ENCODE measurements at places on chromosomes 12 and 14.

- DNase-seq: no peak
Observed at GRCh38 chr12:848882-849527, 96.6 kb downstream of the WNK1 start.

DNA sequence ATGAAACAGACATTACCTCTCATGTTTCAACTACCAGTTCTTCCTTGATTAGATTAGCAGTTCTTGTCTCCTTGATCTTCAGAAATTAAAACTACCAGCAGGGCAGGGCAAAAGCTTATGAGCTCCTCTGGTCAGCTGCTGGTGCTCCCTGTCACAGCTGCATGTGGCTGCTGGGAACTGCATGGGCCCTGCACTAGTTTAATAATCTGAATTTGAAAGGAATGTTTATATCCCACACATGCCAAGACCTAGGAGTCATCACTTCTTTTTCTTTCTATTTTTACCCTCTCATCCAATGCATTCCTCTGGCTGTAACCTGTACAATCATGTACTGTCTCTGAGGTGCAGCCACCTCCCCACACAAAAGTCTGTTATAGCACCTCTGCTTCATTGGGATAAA, 73.9 kb downstream of the ARMH4 start:
- no peak for DNase-seq

GRCh38 chr14:59160506-59160905, 28.0 kb upstream of the DAAM1 start:
- no peak for DNase-seq

GRCh38 chr12:49854976-49855375, 12.1 kb upstream of the BCDIN3D start:
- no peak for DNase-seq

DNA sequence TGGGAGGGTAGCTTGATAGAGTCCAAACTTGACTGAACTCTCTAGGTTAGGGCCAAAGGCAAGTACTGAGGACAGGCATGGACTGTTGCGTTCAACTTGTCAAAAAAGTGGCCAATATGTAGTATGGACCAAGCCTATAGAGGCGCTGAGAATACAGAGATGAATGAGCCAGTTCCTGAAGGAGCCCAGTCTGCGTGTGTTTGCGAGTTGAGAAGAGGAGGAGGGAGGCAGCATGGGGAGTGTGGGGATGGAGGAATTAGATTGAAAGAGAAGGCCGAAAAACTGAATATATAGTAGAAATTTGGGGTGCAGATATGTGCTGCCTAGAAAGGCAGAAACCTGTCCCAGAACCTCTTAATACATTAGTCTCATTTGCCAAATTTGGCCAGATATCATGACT, 412.4 kb downstream of the PCNX1 start:
- DNase-seq: no peak

DNA sequence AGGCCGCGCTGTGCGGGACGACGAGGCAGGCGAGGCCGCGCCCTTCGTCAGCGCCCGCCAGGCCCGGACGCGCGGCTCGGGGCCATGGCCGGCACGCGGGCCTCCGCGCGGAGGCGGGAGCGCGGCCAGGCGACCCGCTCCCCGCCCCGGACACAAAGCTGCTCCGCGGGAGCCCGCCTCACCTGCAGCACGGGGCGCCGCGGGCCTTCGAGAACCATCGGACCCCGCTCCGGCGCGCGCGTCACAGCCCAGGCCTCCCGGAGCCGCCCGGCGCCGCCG, 342 bp downstream of the DICER1 start:
- DNase-seq: no peak

GRCh38 chr14:40218282-40218941, 786.2 kb upstream of the FBXO33 start:
- no peak for DNase-seq

- DNase-seq: no peak
Observed at GRCh38 chr12:59372956-59373355, 222.9 kb upstream of the SLC16A7 start.

- no peak for DNase-seq
Observed at GRCh38 chr12:77578466-77579220, 252.1 kb upstream of the NAV3 start.

GRCh38 chr12:24307716-24308335, 358.4 kb upstream of the SOX5 start:
- DNase-seq: no peak

DNA sequence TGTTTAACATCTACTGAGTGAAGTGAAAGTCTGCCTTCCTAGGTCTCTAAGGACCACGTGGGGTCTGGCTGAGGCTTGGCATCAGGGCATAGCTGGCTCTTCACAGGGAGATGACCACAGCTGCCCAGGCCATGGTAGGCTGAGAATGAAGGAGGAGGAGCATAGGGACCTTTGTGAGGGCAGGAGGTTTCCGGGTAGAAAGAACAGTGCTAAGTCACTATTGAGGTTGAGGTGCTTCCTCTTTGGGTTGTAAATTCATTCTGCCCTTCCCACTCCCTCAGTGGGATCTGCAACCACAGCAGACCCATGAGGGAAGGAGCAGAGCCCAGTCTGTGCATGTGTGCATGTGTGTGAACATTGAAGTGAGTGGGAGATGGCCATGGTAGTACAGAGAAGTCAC, 909.6 kb downstream of the VRK1 start:
- DNase-seq: no peak

GRCh38 chr12:100608776-100609175, 35.3 kb downstream of the GAS2L3 start:
- no peak for DNase-seq

DNA sequence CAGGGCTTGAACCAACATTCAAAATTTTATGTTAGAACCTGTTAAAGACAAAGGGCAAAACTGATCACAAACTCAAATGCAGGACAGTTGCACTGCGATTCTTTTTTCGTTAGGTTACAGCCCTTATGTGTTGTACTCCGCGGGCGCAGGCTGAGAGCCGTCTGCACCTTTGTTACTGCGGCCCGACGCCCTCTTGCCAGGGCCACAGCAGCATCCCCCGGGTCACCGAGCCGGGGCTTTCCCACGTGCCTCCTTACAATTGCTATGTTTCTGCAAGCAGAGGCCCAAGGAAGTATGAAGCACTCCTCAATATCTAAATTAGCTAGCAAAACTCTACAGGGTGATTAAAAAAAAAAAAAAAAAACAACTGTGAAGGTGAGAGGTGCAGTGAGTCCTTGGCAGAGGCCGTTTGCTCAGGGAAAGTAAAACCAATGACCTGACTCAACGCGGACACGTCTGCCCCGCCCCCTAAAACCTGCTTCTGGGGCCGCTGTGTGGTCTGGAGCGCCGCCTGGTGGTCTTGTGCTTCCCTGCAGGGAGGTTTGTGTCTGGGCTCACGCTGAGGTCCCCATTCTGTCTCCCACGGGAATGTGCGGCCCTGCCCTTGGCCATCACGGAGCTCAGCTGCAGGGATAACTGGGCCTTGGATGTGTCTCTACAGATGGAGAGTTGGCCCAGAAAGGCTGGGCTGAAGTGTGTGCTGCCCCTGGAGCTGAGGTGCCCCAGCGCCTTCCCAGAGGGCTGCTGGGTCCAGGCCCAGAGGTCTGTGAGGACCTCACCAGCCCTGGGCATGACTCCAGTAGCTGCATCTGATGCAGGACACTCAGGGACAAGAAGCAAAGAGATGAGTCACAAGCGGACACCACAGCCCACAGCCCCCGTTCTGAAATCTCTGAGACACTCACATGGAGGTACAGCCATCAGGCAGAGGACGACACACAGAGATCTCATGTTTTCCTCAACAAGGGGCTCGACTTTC, 418.5 kb downstream of the TMEM121 start:
- no peak for DNase-seq

DNA sequence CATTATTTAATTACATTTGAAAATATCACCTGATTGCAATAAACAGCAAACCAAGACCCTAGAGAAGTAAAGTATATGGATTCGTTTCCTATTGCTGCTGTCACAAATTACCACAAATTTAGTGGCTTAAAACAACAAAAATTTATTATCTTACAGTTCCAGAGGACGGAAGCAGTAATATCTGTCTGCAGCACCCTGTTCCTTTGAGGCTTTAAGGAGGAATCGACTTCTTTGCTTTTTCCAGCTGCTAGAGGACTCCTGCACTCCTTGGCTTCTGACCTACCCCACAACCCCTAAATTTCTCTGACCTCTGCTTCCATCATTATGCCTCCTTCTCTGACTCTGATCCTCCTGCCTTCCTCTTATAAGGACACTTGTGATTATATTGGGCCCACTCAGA, 23.8 kb upstream of the PPM1A start:
- no peak for DNase-seq

DNA sequence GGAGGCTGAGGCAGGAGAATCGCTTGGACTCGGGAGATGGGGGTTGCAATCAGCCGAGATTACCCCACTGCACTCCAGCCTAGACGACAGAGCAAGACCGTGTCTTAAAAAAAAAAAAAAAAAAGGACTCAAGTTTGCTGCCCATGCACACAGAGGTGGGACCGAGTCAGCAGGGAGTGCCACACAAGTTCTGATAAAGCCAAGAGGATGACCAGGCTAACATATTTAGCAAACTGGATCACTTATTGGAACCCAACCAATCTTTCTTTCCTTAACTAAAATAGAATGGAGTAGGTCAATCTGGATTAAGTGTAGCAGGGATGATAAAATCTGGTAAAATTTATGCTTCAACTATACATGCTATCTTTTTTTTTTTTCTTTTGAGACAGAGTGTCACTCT, 190.4 kb upstream of the FOXN3 start:
- no peak for DNase-seq

DNA sequence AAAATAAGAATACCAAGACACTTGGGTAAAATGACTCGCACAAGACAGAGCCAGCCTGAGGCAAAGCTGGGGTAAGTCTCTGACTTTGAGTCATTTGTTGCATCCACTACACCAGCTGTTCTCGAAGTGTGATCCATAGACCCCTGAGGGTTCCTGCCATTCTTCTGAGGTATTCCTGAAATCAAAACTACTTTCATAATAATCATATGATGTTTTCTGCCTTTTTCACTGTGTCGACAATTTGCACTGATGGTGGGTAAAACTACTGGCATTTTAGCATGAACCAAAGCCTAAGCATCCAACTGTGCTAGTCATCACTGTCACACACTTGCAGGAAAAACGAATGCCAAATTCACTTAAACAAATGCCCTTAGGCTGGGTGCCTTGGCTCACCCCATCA, 135.5 kb upstream of the FUT8 start:
- DNase-seq: no peak

DNA sequence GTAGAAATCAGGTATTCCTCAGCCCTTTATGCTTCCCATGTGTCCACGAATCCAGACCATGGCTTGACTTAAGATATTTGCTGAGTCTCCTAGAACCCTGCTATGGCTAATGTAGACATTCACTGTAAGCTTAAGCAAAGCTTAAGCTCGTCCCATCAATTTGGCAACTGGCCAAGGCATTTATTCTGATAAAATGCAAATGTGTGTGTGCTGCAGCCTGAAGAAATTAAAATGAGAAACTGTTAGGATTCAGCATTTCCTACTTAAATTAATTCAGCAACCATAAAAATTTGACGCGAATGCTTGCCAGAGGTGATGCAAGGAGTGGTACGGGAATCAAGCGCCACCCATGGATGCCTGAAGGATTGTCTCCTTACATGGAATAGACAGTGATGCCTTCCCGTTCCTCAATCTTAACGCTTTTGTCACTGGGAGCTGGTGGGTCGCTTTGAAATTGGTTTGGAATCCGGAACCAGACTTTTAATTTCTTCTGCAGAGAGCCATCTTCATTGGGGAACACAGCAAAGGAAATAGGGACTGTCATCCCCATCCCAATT, 13.2 kb downstream of the HEBP1 start:
- no peak for DNase-seq

DNA sequence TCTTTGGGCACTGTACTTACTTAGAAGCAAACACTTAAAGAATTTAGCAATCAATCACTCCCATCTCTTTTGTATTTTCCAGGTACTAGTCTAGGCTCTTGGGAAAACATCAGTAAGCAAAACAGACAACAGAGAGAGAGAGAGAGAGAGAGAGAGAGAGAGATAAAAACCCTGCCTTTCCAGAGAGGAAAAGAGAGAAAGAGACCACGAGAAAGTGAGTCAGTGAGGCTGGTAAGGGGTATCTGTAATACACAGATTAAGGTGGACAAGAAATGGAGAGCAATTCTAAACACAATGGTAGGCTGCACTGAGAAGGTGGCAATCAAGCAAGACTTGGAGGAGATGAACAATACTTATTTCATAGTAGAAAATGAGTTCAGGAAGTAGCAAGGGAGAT, 119.9 kb upstream of the OVCH1 start:
- no peak for DNase-seq

DNA sequence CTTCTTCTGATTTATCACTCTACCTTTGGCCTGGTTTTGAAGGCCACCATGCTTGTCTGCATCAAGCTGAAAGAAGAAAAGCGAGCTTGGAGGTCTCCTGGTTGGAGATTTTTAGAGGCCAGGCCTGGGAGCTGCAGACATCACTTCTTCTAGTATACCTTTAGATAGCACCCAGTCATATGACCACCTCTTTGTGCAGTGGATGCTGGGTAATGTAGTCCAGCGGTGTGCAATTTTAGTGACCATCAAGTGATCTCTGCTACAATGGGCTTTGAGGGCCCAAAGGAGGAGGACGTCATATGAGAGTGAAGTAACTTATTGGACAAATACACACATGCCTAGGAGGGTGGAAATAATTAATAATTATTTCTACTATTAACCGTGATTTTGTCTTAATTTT, 15.2 kb upstream of the WNT5B start:
- no peak for DNase-seq

DNA sequence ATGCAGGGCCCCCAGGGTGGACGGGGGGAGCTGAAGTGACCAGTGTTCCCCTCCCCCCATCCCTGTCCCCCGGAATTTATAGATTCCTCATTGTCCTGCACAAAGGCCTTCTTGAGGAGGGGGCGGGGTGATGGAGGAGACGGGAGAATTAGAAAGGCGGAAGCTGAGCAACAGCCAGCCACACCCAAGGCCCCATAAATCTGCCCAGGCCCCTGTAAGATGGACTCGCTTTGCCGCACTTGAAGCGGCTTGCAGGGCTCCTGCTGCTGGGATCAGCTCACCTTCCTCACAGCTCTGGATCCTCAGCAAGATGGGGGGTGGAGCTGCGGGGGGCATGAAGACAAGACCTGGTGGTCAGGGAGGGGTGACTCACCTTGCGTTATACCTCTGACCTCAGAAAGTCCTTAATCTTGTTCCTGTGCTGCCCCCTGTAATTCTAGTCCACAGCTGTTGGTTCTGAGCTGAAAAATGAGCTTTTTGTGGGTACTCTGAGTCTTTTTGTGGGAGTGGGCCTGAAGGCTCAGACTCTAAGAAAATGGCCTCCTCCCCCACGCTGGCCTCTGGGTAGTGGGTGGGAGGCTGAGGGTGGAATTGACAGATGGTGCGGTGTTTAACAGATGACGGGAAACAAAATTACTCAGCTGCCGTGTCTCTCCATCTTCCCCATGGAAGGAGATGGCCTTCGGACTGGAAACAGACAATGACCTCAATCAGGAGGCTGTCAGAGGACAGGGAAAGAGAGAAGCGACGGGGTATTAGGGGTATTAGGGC, 15.8 kb upstream of the ANKRD33 start:
- no peak for DNase-seq
